ENCODE measurements at places on chromosomes 4 and X. TPM values are rescaled to one million over a fixed set of nuclear protein-coding genes. Genes with fewer than 3 reads are reported as not detected.

Gene KDM6A
- 27.5 TPM for total RNA-seq

Gene SPANXB1
- total RNA-seq, result not detected

Gene BEND2
- not detected for total RNA-seq

Gene EIF4E
- total RNA-seq, result 78.6 TPM

Gene RELL1
- 60.7 TPM for total RNA-seq

Gene FGF13
- 9.6 TPM for total RNA-seq

Gene FAM184B
- total RNA-seq, result under 0.01 TPM

Gene SLC10A4
- 0.58 TPM for total RNA-seq

Gene OTUD6A
- total RNA-seq, result not detected

Gene MAGEA1
- not detected for total RNA-seq

Gene GBA3
- not detected for total RNA-seq

Gene CYLC1
- total RNA-seq, result not detected

Gene RAB41
- total RNA-seq, result not detected

Gene NWD2
- total RNA-seq, result 0.04 TPM

Gene ZNF732
- total RNA-seq, result 0.79 TPM

Gene TASL
- not detected for total RNA-seq

Gene GABRQ
- 0.08 TPM for total RNA-seq

Gene SYN1
- total RNA-seq, result 1.9 TPM

Gene CCKAR
- total RNA-seq, result not detected

Gene FRMPD4
- 0.08 TPM for total RNA-seq

Gene MGARP
- total RNA-seq, result 0.08 TPM

Gene GPR82
- total RNA-seq, result not detected

Gene ADRA2C
- 2.8 TPM for total RNA-seq

Gene GRIA3
- total RNA-seq, result 0.96 TPM

Gene GRSF1
- total RNA-seq, result 88.0 TPM

Gene MAGEB10
- total RNA-seq, result not detected

Gene LRP2BP
- total RNA-seq, result 0.07 TPM

Gene FAAH2
- total RNA-seq, result 5.3 TPM

Gene ARHGAP6
- 1.4 TPM for total RNA-seq

Gene NPNT
- 7.3 TPM for total RNA-seq

Gene RBM46
- total RNA-seq, result 0.04 TPM

Gene OCRL
- total RNA-seq, result 20.1 TPM

Gene XPNPEP2
- total RNA-seq, result not detected

Gene LANCL3
- total RNA-seq, result 0.13 TPM

Gene TKTL1
- not detected for total RNA-seq

Gene ADAM29
- not detected for total RNA-seq

Gene PRICKLE3
- 12.7 TPM for total RNA-seq

Gene SLC4A4
- total RNA-seq, result 2.9 TPM

Gene LRIT3
- total RNA-seq, result 0.08 TPM

Gene KIT
- 0.34 TPM for total RNA-seq

Gene AADAT
- total RNA-seq, result 12.5 TPM

Gene PABPC5
- 1.7 TPM for total RNA-seq

Gene AMELX
- not detected for total RNA-seq

Gene FDCSP
- total RNA-seq, result not detected

Gene COL4A5
- 23.8 TPM for total RNA-seq

Gene PHEX
- 0.04 TPM for total RNA-seq

Gene CPE
- total RNA-seq, result 8.9 TPM

Gene GPRASP3
- total RNA-seq, result 9.5 TPM

Gene EREG
- total RNA-seq, result 7.5 TPM

Gene CCNA2
- 7.2 TPM for total RNA-seq

Measured in kidney epithelial cell (primary cell).